WERI-Rb-1 (cell line): ENCODE measurements at places on chromosomes 11 and 22.

DNA sequence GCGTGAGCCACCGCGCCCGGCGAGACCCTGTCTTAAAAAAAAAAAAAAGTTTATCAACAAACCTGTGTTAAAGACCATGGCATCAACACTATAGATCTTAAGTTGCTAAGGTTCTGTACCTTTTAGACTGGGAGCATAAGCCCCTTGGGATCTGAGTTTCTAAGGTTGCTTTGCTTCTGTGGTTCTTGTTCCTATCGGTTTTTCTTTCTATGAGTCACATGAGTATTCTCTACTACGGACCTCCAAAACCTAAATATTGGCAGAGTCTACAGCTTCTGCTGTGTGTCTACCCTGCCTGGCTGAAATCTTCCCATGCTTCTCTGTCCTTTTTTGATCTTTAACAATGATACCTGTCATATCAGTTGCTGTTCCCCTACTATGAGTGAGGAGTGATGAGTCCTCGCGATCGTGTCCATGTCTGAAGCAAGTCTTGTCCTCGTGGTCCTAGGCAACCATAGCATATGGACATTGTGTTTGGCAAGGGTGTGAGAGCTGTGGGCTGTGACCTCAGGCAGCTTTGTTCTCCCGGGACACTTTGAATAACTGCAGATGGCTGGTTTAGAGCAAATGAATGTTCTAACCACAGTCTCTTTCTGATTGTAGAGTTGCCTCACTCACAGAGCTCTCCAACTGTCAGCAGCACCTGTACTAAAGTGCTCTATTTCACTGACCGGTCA is 9.0 kb upstream of the DLAT start:
- no peak for DNase-seq

GRCh38 chr11:123404676-123405075 is 25.4 kb upstream of the GRAMD1B start:
- peak; percentile 33 for DNase-seq

DNA sequence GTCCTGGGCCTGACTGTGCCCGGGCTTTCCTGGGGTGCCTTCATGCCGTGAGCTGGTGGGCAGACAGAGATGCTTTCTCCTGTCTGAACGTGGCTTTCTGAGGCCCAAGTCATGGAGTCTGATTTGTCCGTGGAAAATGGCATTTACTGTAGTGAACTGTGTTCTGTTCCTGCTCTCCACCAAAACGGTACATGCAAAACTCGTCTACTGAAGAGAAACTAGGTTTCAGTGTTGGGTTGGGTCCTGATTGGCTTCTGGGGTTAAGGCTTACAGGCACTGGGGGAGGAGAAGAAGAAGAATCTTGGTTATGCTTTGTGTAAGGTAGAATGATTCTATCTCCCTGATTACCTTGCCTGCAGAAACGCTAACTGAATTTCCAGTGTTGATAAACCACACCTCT is 541.7 kb downstream of the NTM start:
- no peak for DNase-seq

- no peak for DNase-seq
Measured at GRCh38 chr11:14584035-14584363, 59.6 kb upstream of the PDE3B start.

- DNase-seq: no peak
Measured at GRCh38 chr11:111528557-111528956, 12.0 kb upstream of the LAYN start.

- no peak for DNase-seq
Measured at GRCh38 chr22:36177160-36177559, 16.6 kb upstream of the APOL3 start.

- no peak for DNase-seq
Measured at GRCh38 chr11:45517171-45517770, 148.2 kb downstream of the CHST1 start.

- DNase-seq: no peak
Measured at GRCh38 chr22:50089682-50090411, at the start of gene MOV10L1. Gene MOV10L1, plus strand, starts transcription at chr22:50090006. Its CDS starts 83 bp downstream, at chr22:50090089.

DNA sequence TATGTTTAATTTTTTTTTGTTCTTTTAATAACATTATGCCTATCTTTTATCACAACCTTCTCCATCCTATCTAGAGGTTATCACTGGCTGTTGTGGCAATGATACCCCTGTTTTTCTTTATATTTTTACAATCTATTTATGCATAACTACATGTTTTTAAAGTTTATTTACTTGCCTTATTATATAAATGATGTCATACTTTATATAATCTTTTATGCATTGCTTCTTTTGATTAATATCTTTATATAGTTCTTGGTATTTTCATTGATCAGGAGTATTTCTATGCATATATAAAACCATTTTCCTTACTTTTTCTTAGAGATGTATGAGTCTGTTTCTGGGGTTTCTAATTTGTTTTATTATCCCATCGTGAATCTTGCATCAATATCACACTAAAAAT is 719.8 kb upstream of the RAG2 start:
- no peak for DNase-seq

- DNase-seq: no peak
Measured at GRCh38 chr11:38169286-38169685, 1571.2 kb upstream of the RAG2 start.

- DNase-seq: no peak
Measured at GRCh38 chr11:57432149-57432561, 5.2 kb upstream of the SLC43A3 start.
